ENCODE measurements at places on chromosomes 2 and 18.

DNA sequence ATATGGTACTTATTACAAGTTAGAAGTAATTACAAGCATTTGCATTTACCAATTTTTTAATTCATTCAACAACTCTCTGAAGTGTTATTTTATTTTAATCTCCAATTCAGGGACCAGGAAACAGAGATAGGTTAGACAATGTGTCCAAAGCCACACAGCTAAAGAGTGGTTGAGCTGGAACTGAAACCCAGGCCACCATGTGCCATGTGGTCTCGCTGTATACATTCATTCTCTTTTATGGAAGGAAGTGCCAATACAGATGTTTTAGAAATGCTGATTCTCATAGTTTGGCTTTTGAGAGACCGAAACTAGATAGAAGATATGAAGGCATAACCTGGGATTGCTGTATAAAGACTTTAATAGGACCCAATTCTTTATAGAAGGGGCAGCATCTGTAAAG is 684.6 kb upstream of the ID2 start:
- DNase-seq, result no peak

DNA sequence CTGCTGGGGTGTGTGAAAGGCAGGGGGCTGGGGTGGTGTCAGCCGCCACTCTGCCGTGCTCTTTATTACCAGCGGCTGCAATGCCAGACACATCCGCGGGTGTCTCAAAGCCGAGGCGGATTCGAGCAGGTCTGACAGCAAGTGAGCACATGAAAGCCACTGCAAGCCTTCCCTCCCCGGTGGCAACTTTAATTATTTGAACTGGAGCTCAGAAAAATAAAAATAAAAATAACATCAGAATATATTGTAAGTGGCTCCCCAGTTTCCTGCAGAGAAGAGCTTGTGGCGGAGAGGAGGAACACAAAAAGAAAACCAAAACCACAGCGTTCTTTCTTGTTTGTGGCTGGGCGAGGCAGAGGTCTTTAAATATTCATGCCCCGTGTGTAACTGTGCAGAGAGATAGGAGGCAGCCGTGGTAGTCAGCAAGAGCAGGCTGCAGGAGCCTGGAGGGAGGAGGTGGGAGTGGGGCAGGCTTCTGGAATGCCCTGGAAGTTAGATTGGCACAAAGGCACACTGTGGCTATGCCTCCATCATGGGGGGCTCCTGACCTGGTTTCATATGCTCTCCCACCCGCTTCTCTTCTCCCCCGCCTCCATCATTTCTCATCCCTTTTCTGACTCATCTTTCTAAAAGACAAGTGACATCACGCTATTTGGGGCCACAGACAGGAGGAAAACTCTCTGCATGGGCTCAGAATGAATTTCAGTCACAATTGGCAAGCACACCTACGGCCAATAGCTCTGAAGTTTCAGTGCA is 199.8 kb downstream of the CLIP4 start:
- peak; percentile 48 for DNase-seq

GRCh38 chr2:155026651-155027174 is 328.2 kb downstream of the KCNJ3 start:
- DNase-seq, result no peak

- DNase-seq, result no peak
Measured at GRCh38 chr2:102049756-102050443, 58.1 kb downstream of the IL1R2 start.

DNA sequence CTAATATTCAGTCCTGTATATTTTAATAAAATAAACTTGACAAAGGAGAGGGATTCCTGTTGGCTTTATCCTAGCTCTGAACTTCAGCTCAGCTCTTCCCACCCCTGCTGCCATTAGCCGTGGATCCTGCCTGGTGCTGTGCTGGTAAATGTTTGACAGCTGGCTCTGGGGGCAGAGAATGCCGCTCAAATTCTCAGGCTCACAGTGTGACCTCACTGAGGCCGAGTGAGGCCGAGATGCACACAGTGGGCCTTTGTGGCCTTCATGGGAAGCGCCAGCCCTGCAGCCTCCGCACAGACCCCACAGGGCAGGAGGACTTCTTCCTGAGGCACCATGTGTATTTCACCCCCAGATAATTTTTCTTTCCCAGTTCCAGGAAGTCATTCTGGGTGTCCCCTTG is 16.5 kb upstream of the FAHD2A start:
- DNase-seq, result no peak

- peak; percentile 6 for DNase-seq
Measured at GRCh38 chr2:102004581-102004980, 12.8 kb downstream of the IL1R2 start.

DNA sequence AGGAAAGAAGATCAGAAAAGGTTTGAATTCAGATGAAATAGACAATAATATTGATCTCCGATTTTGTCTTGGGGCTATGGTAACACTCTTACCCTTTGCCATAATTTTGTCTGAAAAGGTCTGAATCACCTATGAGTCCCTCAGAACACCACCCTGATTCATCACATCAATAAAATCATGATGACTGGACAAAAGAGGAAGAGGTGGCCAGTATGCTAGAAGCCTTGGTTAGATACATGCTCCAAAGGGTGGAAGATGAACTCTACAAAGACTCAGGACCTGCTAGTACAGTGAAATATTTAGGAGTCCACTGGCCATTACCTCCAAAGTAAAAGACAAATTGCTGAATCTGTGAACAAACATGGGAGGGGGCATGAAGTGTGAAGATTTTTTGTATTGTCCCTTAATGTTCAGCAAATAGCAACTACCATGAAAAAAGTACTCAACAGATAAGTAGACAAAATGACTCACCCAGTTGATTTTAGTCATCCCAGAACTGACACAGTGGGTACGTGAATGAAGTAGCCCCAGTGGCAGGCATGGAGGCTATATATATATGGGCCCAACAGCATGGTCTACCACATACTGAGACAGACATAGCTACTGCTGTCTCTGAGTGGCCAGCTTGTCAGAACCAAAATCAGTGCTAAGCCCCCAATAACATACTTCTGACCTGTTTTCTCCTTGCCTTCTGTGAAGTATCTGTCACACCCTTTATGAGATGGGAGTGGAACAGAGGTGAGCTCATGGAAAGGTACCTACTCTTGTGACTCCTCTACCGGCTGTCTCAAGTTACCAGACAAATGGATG is 36.5 kb upstream of the GLS start:
- no peak for DNase-seq

DNA sequence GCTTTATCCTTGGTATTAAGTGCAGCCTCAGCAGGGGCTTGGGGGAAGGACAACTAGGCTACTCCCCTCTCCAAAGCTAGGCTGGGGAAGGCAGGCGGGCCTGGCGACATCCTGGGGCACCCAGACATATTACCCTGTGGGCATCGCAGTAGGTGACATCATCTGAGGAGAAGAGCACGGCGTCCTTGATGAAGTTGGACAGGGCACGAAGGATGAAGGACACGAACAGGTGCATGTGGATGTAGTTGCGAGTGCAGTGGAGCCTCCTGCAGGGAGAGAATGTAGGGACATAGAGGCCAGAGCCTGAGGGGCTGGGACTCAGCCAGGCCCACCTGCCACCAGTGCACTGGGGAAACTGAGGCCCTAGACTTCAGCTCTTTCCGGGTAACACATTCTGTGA is 32.3 kb downstream of the TMEM37 start:
- no peak for DNase-seq

DNA sequence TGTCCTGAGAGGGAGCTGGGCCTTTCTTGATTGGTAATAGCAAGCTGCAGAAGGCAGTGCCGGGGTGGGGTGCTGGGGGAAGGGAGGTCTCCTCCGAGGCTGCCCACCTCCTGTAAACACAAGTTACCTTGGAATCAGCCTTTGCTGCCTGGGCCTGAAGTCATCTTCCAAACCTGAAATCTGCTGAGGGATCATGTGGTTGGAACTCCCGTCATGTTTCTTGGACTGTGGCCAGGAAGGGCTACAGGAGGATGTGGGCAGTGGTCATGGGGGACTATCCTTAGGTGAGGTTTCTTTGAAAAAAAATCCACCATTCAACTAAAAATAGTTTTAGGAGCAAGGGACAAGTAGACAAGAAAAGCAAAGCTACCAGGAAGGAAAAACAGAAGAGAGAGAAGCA is 74.2 kb downstream of the CDK15 start:
- no peak for DNase-seq

GRCh38 chr2:117359266-117359914 is 455.1 kb upstream of the DDX18 start:
- DNase-seq, result no peak

All from CD4-positive, alpha-beta T cell treated with Interleukin-21 for 1 hour (primary cell).